ENCODE measurements at places on chromosomes 5 and 9.
A peak's percentile ranks its signal among the peaks of the same experiment; 100 is the strongest.

DNA sequence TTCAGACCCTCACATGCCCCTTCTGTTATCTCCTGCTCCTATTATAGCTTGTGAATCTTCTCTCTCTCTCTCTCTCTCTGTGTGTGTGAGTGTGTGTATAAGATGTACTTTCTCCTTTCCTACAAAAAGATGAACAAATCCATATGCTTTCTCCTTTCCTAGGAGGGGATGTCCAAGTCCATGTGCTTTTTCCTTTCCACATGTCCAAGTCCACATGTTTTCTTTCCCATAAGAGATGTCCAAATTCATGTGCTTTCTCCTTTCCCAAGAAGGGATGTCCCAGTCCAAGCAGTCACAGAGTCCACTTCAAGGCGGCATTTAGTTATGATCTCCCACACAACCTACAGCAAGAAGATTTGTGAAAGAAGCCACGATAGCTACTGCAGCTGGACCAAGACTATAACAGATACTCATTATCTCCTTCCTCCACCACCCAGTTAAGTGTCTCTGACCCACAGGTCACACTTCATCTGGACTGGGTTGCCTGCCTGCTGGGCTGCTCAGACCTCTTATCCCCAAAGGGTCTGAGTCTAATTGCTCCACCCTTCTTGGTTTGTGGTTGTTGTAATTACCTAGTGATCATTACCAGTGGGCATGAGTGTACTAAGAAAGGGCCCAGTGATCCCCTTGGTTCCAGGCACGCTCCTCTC, 18.4 kb upstream of the FOXI1 start:
- DNase-seq = no peak

- DNase-seq = peak; percentile 5
Measured at GRCh38 chr9:3760031-3760430, 234.2 kb upstream of the RFX3 start.

DNA sequence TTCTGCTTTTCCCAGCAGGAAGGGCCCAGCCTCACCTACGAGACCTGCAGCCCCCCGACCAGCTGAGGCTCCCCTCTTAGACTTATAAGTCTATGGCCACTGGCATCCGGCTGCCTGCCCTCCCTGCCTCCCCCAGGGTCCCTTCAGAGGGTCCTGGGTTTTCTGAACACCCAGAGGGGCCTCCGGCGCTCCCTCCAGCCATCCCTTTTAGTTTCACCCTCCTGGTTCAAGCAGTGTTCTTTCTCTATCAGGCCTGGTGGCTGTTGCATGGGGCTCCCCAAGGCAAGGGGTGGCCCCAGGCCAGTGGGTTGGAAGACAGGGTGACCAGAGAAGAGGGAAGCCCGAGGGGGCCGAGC, 21.8 kb downstream of the GOLGA2 start:
- DNase-seq = no peak

DNA sequence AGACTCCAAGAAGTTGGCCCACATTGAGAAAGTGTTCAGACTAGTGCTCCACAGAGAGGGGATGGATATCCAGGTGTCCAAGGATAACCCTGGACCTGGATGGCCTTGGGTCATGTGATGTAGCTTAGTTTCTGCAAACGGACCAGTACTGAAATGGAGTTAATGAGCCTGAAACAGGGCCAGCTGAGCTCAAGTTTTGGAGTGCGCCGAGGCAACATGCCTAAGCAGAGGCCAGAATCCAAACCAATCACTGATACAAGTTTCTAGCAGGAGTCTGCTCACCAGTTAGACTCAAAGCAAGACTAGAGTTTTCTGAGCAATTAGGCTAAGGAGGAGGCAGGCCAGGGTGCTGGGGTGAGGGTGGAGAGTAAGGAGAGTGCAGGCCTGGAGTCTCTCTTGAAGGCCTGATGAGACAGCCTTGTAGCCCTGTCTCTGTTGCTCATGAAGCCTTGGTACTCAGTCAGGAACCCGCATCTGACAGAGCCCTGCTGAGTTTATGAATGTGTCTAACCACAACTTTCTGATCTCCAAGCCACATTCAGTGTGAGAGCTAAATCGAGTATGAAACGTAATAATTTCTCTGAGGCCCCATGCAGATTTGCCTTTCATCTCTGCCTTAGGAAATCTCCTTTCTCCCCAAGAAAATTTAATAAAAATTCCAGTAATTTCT, 68.9 kb upstream of the EQTN start:
- no peak for DNase-seq

- DNase-seq = no peak
Measured at GRCh38 chr9:12141422-12141821, 551.8 kb upstream of the TYRP1 start.

DNA sequence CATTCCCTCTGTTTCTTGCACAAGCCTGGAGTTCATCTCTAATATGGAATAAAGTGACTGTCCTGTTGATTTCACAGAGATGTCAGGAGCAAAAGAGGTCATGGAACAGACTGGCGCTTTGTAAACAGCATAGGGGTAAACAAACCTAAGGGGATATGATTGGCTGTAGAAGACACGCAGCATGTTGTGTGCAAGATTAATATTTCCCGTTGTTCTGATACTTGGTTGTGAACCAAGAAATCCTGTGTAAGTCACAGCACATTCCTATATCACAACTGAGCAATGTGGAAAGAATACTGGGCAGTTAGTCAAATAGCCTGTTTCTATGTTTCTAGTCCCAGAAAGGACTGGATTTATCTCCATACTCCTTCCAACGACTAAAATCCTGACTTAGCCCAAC, 3.2 kb downstream of the ADAMTS12 start:
- DNase-seq = no peak

DNA sequence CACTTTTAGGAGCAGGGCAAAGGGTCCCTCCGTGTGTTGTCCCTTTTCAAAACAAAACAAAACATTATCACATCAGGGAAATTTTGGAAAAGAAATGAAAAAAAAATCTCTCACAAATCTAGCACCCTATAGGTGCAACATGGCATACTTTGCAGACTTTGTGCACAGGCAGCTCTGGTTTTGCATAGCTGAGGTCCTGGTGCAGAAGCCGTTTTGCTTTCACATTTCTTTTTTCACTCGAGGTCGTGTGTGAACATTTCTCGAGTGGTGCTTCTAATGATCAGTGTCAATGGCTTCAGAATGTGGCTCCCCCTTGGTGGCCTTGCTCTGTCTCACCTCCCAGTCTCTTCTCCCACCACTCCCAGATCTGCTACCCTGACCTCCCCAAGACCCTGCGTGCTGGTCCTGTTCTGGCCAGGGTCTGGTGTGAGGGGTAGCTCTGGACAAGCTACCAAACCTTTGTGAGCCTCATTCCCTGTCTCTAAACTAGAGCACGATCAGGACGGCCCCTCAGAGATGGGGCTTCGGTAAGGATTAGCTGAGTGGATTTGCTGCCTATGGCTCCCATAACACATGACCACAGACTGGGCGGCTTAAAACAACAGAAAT, 258.0 kb downstream of the NSG2 start:
- DNase-seq = no peak

- DNase-seq = no peak
Measured at GRCh38 chr9:135512904-135513303, 8.3 kb upstream of the LCN1 start.

- no peak for DNase-seq
Measured at GRCh38 chr9:87643778-87644570, 81.9 kb upstream of the CTSL start.

GRCh38 chr9:109252291-109252690, 68.6 kb downstream of the EPB41L4B start:
- DNase-seq = no peak

DNA sequence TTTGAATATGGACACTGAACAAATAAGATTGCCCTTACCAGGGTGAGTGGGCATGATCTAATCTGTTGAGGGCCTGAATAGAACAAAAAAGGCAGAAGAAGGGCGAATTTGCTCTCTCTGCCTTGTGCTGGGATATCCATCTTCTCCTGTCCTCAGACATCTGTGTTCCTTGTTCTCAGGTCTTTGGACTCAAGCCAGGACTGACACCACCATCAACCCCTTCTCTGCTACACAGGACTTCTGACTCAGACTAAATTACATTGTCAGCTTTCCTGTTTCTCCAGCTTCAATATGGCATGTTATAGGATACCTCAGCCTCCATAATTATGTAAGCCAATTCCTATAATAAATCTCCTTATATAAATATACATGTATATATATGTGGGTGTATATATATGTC, 40.8 kb upstream of the SLCO6A1 start:
- DNase-seq = no peak

DNA sequence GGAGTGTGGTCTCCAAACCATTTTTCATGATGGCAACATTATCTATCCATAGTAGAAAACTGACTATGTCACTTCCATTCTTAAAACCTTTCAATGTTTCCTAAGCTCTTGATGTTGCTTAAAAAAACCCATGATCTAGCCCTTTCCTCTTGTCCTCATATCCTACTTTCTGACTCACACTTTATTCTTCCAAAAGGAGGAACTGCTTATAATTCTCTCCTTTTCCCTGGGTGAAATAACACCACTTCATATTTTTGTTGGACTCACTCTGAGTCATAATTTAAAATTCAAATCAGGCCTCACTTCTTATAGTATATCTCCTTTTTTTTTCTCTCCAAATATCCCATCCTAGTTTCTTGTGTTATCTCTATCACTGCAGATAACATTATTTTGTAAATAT, 513.9 kb downstream of the MAN2A1 start:
- no peak for DNase-seq

- DNase-seq = no peak
Measured at GRCh38 chr5:138755084-138755748, 2.0 kb downstream of the CTNNA1 start.

DNA sequence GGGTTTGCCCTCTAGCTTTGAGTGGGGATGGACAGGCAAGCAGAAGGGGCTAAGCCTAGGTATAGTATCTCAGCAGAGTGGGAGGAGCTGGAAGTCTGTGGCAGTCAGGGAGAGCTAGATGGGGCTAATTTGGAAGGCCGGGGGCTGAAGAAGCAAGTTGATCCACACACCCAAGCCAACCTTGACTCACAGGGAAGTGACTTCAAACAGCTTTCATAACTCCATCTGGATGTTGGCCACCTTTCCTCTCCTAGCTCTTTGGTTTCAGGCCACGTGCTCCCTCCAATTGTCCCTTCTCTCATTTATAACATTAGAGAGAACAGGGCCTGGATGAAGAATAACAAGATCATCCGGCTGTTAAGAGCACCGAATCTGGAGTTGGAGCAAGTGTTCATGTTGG, 36.8 kb downstream of the EGR1 start:
- DNase-seq = no peak

- no peak for DNase-seq
Measured at GRCh38 chr5:61486476-61486875, 154.4 kb downstream of the ZSWIM6 start.

- DNase-seq = no peak
Measured at GRCh38 chr5:5239191-5239590, 99.1 kb downstream of the ADAMTS16 start.

GRCh38 chr9:109967651-109968642, 187.9 kb downstream of the PALM2AKAP2 start:
- no peak for DNase-seq

GRCh38 chr5:168747987-168748777, 169.0 kb upstream of the PANK3 start:
- DNase-seq = peak; percentile 92

- DNase-seq = peak; percentile 76
Measured at GRCh38 chr5:43041669-43042175, 1.6 kb upstream of the ANXA2R start.

Data from ELF-1 (cell line).